Stimulated activated CD4-positive, alpha-beta T cell treated with anti-CD3 and anti-CD28 coated beads, Interleukin-1b, Interleukin-23, amount 100 ng/mL, for 24 hours (primary cell): ENCODE measurements at places on chromosomes 1 and 21.

DNA sequence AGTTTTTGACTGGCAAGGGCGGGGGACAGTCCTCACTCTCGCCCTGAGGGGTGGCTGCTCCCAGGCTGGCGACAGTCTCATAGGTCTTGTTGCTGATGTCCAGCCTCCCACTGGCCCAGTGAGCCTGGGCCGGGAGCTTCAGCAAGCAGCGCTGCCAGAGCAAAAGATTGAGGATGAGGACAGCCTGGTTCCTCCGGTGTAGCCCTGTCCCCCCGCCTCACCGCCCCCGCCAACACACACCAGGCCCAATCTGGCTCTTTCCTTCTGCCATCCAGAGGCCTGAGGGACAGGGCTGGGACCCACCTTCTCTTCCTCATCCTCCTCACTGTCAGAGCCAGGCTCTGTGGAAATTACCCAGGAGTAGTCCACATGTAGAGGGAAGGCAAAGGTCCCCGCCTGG lies 8.6 kb upstream of the TCEA3 start:
- DNase-seq: no peak

- DNase-seq: no peak
These were observed 108.3 kb downstream of the POU2F1 start for GRCh38 chr1:167328816-167329483.

GRCh38 chr1:235416662-235417049 lies 49.4 kb downstream of the TBCE start:
- DNase-seq: no peak

- no peak for DNase-seq
These were observed 21.7 kb upstream of the KCND3 start for GRCh38 chr1:112011202-112011601.

GRCh38 chr1:182817802-182818201 lies 21.3 kb upstream of the DHX9 start:
- DNase-seq: no peak
